Activated CD4-positive, alpha-beta memory T cell treated with anti-CD3 and anti-CD28 coated beads for 36 hours (primary cell): ENCODE measurements at places on chromosomes 13 and 19.

DNA sequence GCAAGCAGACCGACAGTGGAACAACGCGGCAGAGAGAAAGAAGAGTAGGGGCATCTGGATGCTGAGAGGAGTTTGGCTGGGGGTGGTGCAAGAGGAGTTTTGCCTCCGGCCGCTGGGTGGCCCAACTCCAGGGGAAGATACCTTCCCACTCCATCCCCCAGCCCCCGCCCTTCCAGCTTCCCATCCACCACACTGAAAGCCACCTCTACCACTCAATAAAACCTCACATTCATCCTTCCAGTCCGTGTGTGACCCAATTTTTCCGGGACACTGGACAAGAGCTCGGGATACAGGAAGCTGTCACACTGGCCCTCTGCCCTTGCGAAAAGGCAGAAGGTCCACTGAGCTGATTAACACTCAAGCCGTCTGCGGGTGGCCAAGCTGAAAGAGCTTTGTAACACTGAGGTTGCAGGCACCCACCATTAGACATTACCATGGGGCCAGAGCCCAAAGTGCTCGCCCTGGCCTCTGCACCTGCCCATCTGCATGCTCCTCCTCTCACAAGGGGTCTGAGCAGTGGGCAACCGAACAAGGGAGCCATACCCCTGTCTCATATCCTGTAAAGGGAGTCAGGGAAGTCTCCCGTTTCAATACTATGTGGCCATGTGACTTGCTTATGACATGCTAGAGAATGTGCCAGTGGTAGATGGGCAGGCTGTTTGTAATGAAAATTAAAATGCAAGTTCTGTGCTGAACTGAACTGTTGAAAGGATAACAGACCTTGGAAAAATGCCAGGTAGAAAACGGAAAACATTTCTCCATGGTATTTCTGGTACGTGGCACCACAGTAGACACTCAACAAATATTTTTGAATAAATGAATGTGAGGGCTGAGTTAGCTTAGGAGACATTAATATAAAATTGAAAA lies 205.1 kb upstream of the STARD13 start:
- no peak for DNase-seq

DNA sequence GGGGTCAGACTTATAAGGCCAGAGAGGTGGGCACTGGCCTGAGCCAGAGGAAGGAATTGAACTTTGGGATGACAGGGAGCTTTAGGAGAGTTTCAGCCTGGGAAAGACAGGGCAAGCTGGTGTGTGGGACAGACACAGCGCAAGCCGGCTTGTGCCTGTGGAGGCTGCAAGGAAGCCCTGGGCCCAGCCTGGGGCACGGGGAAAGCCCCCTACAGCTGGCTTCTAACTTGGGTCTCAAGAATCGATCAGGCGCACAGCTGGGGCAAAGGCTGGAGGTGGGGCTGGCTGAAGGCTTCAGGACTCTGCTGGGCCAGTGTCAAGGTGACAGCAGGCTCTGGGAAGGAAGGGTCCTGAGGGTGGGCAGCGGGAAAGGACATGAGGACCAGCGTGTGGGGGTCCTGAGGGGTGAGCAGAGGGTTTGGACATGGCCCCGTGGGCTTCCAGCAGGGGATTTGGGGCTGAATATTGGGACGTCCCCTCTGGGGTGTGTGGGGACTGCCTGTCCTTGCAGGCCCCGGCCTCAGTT lies 3.0 kb downstream of the PTOV1 start:
- no peak for DNase-seq

GRCh38 chr13:50636007-50636704 lies 207.3 kb downstream of the DLEU7 start:
- no peak for DNase-seq

DNA sequence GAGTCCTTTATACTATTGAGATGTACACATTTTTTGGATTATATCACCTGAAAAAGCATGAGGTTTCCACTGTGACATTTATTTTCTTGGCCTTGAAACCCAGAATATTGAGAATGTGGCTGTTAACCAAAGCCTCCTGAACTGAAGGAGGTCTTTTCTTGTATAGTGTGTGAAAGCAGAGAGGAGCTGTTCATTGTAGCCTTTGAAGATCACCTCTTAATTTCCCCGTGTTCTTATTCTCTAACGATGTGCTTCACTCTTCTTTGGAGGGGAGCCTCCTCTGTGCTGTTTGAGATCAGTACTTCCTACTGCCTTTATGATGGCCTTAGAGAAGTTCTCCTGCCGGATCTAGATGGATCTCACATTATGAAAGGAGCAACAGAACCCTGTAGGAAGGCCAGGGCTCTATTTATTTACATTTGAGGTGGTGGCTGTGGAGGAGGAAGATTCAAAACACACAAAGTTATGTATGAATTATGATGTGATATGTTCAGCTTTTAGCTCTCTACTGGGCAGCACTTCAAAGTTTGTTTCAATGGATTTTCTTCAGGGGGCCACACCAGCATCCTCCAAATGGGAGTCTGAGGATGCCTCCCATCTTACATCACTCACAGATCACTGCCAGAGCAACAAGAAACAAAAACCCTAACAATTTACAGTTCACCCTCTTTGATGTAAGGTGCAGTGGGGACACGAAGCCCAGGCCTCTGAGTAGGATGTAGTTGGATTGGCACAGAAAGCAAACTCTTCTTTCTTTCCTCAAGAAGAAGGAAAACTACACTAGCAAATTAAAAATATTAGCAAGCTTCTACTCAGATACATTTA lies 322.3 kb downstream of the DLEU7 start:
- no peak for DNase-seq

- DNase-seq, result no peak
These were observed 117.3 kb downstream of the DLEU7 start for GRCh38 chr13:50726164-50726563.

DNA sequence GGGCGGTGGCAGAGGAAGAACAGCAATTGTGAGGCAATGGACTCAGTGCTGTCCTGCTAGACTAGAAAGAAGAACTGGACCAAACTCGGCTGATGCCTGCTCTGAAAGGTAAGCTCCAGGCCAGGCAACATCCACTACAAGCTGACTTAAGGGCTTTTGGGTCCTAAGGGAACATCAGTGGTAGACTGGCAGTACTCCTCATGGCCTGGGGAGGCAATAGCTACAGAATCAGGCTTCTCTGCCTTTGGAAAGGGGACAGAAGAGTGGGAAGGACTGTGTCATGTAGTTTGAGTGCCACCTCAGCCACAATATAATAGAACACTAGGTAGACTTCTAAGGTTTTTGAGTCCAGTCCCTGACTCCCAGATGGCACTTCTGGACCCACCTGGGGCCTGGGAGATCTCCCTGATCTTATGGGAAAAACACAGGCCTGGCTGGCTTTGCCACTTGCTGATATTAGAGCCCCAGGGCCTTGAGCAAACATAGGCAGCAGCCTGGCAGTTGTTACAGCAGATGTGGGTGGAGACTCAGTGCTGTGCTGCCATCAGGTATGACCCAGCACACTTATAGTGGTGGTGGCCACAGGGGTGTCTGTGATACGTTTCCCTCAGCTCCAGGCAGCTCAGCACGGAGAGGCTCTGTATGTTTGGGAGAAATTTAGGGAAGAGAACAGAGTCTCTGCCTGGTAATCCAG lies 9.2 kb upstream of the CLC start:
- DNase-seq, result no peak

DNA sequence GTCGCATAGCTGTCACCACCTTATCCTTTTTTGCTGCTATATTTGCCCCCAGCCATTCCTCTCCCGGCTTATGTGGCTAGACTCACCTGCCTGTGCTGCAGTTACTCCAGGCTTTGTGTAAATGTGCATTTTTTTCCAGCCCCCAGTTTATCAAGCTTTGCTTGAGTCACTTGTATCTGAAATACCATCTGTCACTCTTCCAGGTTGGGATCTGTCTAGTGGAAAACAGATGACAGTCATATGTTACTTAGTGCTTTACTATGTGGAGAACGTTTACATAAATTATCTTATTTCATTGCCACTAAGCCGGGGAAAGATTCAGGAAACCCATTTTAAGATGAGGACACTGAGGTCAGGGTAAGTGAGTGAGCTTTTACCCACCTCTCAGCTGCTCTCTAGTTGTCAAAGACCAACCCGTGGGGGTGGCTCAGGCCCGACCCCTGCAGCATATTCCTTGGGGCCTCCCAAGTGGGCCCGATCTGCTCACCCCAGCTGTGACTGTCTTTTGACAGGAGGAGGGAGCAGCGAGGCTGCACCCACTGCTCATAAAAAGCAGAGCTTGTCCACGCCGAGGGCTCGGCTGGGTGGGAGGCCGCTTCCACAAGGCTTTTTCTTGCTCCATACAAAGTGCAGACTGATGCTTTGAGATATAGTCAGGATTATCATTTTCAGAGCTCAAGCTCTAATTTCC lies 7.2 kb downstream of the GJB2 start:
- no peak for DNase-seq

DNA sequence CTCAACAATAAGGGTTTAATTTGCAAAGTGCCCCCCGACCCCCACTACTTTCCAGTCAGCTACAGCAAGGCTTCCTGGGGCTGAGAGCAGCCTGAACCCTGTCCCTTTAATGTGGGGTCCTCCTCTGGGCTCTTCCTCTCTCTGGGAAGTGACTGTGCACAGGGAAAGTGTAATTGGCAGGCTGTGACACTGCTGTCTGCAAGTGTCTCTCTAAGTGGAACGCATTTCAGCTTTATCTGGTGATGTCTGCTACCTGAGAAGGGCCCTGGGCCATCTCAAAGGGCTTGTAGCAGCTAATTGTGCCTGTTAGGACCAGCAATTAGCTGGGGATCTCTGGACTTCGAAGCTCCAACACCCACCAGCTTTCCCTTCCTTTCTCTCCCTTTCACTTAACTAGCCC lies 406.6 kb downstream of the TSHZ3 start:
- no peak for DNase-seq

- DNase-seq, result no peak
These were observed 598.6 kb upstream of the PCDH20 start for GRCh38 chr13:62014299-62014698.

DNA sequence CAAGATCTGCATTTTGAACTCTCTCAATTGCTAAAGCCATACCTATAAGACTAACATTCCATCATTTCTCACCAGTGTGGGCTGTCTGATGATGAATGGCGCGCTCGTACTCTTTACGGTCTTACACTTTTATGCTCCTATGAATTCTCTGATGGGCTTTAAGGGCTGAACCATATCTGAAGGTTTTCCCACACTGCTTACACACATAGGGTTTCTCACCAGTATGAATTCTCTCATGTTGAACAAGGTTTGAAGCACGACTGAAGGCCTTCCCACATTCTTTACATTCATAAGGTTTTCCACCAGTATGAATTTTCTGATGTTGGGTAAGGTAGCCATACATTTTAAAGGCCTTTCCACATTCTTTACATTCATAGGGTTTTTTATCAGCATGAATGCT lies 18.8 kb upstream of the ZNF607 start:
- no peak for DNase-seq

DNA sequence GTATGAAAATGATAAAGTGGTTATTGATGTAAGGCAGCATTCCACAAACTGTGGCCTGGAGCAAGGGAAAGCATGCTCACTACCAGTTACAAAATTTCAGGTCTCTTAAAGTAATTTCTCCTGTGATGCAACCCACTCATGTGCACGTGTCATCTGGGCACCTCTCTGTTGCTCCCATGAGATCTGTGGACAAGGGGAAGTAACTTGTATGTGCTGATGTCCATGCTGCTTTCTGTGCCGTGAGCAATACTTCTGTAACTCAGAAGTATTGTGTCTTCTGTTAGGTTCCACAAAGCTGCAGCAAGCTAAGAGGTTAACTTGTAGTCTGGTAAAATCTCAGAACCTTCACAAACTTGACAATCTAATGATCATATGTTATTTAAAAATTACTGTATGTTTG lies 930.0 kb upstream of the SLITRK6 start:
- no peak for DNase-seq

GRCh38 chr19:31290931-31291590 lies 58.2 kb downstream of the TSHZ3 start:
- DNase-seq, result no peak

- no peak for DNase-seq
These were observed 5.0 kb downstream of the TDRD3 start for GRCh38 chr13:60402022-60402421.

DNA sequence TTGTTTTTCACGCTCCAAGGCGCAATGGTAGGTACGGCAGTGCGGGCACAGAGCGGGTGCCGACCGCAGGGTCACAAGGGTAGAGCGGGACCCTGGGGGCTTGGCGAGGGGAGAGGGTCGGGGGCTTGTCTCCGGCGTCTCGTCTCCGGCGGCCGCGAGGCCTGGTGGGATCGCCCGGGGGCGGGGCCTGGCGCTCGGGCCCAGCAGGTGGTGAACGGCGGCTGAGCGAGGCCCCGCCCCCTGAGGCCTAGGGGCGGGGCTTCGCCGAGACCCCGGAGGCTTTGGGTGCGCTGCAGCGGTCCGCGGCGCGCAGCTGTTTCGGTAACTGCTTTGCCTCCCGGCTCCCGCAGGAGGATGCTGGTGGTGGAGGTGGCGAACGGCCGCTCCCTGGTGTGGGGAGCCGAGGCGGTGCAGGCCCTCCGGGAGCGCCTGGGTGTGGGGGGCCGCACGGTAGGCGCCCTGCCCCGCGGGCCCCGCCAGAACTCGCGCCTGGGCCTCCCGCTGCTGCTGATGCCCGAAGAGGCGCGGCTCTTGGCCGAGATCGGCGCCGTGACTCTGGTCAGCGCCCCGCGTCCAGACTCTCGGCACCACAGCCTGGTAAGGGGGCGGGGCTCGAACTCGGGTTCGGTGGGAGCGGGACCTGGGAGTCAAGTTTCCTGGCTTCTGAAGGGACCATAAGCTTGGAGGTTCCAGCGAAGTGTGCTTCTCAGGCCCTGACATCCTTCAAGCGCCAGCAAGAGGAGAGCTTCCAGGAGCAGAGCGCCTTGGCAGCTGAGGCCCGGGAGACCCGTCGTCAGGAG lies at the start of gene TSEN34:
TSEN34 (plus strand) TSS at position 298 of the 800 bp plus-strand sequence; CDS start at position 355, 57 bp downstream.
- peak; percentile 88 for DNase-seq

- no peak for DNase-seq
These were observed 17.2 kb downstream of the POLRMT start for GRCh38 chr19:616062-616700.

GRCh38 chr19:47657719-47658118 lies 48.8 kb downstream of the BICRA start:
- no peak for DNase-seq

- DNase-seq, result no peak
These were observed 149.9 kb upstream of the SOX1 start for GRCh38 chr13:111917086-111917485.

DNA sequence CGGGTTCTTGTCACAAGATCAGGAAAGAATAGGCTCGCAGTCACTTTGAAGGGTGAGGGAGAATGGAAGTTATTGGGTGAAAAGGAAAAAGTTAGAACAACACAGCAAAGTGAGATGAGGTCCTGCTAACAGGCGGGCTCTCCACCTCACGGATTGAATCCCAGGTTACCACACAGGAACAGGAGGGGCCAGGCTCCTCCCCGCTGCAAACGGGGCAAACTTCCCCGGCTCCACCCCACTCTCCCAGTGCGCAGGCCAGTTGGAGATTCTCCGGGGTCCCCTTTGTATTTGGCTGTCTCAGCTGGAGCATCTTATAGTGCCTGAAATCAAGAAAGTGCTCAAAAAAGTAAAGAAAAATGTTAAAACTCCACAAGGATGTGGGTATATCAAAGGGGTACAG lies 78.3 kb upstream of the IPO5 start:
- no peak for DNase-seq
